Osteoblast (primary cell): ENCODE measurements at places on chromosomes 7 and 10. TPM values are rescaled to one million over a fixed set of nuclear protein-coding genes. Genes with fewer than 3 reads are reported as not detected.
A peak's percentile ranks its signal among the peaks of the same experiment; 100 is the strongest.

DNA sequence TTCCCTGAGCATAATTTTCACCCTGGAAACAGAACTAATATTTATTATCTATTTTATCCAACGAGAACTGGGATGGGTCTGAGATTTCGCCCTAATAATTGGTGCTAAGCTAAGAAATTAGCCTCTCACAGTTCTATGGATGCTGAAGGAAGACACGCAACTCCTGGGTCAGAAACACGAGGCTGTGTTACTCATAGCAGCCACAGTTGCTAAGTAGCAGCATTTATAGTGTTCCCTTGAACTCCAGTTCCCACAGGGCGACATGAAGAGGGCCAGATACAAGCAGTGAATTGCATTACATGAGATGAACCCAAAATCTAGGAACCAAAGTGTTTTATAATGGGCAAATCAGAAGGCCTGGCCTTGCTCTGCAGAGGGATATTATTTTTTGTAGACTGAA, 109.8 kb upstream of the AGR3 start:
- H3K27ac ChIP-seq: no peak overlapping the region
- peaks cover 13% of the 10 kb centered on the region for H3K4me1 ChIP-seq
- no peaks in the 10 kb centered on the region for H3K36me3 ChIP-seq
- H3K4me3 ChIP-seq: no peak overlapping the region
- H3K27me3 ChIP-seq: no peaks in the 10 kb centered on the region

- H3K4me1 ChIP-seq: peaks cover 37% of the 10 kb centered on the region
- no peaks in the 10 kb centered on the region for H3K36me3 ChIP-seq
- H3K27me3 ChIP-seq: no peaks in the 10 kb centered on the region
Measured at GRCh38 chr10:13994932-13995331, 335.8 kb downstream of the FRMD4A start.

DNA sequence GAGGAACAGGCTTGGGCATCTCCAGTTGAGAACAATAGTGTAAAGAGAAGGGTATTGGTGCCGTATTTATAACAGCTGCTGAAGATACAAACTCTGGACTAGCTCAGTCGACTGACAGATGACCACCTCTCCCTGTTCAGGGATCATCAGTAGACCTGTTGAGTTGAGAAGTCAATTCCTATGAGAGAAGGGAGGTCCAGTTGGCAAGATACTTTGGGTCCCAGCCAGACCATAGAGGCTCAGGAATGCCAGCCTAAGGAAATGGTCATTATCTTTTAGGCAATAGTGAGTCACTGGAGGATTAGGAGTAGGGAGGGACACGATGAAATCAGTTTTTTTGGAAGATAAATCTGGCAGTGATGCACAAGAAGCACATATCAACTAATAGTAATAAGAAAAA, 202.9 kb downstream of the TRIL start:
- no peak overlapping the region for H3K4me3 ChIP-seq
- H3K27me3 ChIP-seq: no peaks in the 10 kb centered on the region
- no peaks in the 10 kb centered on the region for H3K36me3 ChIP-seq
- peaks cover 22% of the 10 kb centered on the region for H3K4me1 ChIP-seq

- peak overlapping the region; percentile 77 for H3K27ac ChIP-seq
- peaks cover 9% of the 10 kb centered on the region for H3K4me1 ChIP-seq
- peaks cover 13% of the 10 kb centered on the region for H3K36me3 ChIP-seq
- peaks cover 18% of the 10 kb centered on the region for H3K27me3 ChIP-seq
- peak; percentile 97 for DNase-seq
Measured at GRCh38 chr10:129962872-129963640, 1.0 kb downstream of the EBF3 start.

- H3K4me1 ChIP-seq: peaks cover 35% of the 10 kb centered on the region
- DNase-seq: peak; percentile 52
- H3K27me3 ChIP-seq: no peaks in the 10 kb centered on the region
- H3K4me3 ChIP-seq: no peak overlapping the region
- H3K27ac ChIP-seq: peak overlapping the region; percentile 76
- H3K36me3 ChIP-seq: peaks cover 18% of the 10 kb centered on the region
Measured at GRCh38 chr7:134660961-134661376, 14.3 kb downstream of the BPGM start.

GRCh38 chr7:131170440-131171271, 157.0 kb upstream of the MKLN1 start:
- H3K4me3 ChIP-seq: no peak overlapping the region
- peak; percentile 85 for DNase-seq
- peaks cover 12% of the 10 kb centered on the region for H3K4me1 ChIP-seq
- H3K27ac ChIP-seq: no peak overlapping the region
- H3K27me3 ChIP-seq: no peaks in the 10 kb centered on the region

DNA sequence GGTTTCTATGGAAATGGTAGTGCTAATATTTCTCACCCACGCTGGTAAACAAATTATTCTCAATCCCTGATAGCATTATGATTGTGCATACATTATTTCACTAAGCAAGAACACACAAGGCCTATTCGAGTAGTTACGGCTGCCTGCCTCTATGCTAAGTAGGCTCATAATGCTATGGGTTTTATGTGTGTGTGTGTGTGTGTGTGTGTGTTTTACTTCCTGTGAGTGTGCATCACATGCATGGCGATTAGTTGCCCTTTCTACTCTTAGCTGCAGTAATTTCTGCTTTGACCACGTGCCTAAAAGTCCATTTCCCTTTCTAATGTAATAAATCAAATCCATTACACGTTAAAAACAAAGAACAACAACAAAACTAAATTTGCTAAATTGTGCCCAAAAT, 117.0 kb downstream of the CHCHD3 start:
- no peak overlapping the region for H3K4me3 ChIP-seq
- no peak for DNase-seq
- peaks cover 3% of the 10 kb centered on the region for H3K4me1 ChIP-seq
- H3K36me3 ChIP-seq: no peaks in the 10 kb centered on the region

DNA sequence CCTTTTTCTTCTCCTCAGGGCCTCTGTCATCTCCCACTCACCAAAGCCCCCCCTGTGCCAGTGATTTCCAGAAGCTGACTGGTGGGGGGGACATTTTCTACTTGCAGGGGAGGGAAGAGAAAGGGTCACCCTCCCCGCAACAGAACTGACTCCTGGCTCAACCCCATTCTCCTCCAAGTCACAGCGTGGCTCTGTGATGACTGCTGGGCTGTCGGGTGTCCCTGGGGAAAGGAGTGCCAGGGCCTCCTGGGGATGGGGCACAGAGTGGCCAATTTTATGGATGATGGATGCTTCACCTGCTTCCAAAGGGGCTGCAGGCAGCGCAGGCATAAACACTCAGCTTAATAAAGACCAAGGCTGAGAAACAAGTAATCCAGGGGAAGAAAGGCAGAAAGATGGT, 523.0 kb downstream of the PTPRN2 start:
- peak; percentile 38 for DNase-seq
- no peak overlapping the region for H3K4me3 ChIP-seq
- H3K36me3 ChIP-seq: no peaks in the 10 kb centered on the region

GRCh38 chr7:19020062-19020461, 97.4 kb downstream of the TWIST1 start:
- no peak overlapping the region for H3K4me3 ChIP-seq
- peak overlapping the region; percentile 21 for H3K27ac ChIP-seq
- H3K27me3 ChIP-seq: no peaks in the 10 kb centered on the region
- H3K36me3 ChIP-seq: no peaks in the 10 kb centered on the region

DNA sequence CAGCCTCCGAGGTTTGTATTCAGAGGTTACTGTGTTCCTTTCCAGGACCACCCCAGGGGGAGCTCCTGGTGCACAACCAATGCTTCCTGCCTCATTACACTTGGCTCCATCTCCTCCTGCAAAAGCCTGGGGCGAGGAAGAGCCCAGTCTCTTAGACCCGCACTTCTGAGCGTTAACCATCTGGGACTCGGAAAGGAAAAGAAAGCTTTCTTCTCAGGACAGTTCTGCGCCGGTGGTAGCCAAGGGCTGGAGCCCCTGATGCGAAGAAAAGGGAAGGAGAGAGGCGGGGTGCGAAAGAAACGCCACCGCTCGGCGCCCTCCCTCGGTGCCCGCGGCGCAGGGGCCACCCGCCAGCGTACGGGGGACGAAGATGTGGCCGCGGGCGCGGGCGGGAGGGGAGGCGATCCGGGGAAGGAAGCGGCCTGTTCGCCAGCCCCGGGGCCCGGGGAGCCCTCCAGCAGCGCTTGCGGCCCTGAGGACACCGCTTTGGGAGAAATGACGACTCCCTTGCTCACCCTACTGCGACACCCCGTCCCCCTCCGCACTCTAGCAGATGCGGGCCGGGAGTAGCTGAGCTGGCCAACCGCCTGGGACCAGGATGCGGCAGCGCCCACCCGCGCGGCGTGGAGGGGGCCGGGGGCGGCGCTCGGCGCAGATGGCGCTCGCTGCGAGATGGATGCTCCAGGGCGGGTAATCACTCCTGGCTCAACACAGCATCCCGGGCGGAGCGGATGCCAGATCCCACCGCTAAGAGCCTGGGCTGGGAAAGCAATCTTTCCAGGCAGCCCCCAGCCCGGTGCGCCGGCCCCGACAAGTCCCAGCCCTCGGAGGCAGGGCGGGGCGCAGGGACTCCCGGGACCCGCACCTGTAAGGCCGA, 1.3 kb downstream of the NRCAM start:
- H3K36me3 ChIP-seq: no peaks in the 10 kb centered on the region
- H3K4me3 ChIP-seq: peak overlapping the region; percentile 72
- H3K27me3 ChIP-seq: peaks cover 40% of the 10 kb centered on the region

DNA sequence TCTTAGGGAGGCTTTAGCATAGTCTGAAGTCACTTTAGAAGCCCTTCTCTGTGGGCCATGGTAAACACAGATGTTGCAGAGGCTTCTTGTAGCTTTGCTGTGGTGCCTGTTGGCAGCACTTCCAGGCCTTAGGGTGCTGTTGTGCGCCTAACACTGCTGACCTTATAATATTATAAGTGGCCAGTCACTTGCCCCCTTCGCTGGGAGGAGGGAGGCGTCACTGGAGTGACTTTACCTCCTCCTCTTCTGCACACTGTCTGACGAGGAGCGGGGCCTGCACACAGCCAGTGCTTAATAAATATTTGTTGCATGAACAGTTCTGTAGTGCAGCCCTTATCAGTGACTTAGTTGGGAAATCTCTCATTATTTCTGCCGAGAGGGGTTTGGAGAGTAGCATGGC, 63.3 kb downstream of the WDR37 start:
- no peak overlapping the region for H3K4me3 ChIP-seq
- DNase-seq: no peak
- no peaks in the 10 kb centered on the region for H3K27me3 ChIP-seq
- no peaks in the 10 kb centered on the region for H3K4me1 ChIP-seq
- H3K27ac ChIP-seq: no peak overlapping the region

DNA sequence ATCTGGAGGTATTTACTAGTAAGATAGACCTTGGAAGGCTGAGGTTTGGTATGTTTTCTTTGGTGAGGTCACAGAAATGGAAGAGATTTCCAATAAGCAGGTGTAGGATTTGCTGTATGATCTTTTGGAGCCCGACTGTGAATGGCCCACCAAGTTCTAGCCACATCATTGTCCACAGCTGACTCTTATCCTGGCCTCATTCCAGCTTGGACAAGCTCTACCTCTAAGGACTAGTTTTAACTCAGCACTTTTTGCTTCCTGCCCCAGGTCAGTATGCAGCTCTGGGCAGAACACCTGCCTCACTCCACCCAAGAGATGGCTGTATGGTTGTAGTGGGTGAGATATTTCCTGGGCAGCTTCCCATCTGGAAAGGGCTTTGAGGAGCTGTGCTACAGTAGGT, 6.1 kb upstream of the CPA4 start:
- H3K27ac ChIP-seq: no peak overlapping the region
- H3K36me3 ChIP-seq: no peaks in the 10 kb centered on the region
- H3K4me3 ChIP-seq: no peak overlapping the region
- no peak for DNase-seq
- peaks cover 19% of the 10 kb centered on the region for H3K4me1 ChIP-seq

DNA sequence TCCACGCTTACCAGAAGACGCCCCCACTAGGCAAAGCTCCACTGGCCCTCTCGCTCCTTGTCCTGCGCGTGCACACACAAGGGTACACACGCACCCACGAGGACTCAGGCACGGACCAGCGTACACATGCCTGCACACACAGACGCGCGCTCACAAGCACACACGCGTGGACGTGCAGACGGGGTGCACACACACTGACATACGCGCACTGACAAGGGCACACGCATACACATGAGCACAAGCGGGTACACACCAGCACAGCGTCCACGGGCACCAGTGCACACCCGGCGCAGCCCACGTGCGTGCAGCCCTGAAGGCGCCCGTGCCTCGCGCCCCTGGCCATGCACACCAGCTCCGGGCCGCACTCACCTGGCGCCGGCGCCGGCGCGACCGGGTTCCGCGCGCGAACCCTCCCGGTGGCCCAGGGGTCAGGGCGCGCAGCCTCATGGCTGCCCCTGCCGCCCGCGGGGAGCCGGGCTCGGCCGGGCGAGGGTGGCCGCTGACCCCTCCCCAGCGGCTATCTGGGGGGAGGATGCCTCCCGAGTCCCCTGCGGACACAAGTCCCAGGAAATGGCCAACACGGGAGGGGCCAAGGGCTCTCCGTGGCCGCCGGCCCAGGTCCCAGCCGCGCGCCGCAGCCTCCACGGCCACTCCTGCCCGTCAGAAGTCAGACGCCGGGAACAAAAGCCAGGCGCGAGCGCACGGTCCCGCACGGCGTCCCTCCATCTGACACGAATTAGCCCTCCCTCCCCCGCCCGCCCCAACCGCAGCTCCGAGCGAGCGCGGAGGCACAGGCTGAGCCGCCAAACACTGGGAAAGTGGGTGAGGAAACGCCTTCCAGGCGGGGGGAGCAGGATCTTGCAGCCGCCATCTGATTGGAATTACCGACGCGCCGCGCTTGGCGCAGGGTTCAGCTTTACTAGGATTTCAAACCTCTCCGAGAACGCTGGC, 45.0 kb downstream of the TNS3 start:
- H3K36me3 ChIP-seq: peaks cover 2% of the 10 kb centered on the region
- peak overlapping the region; percentile 47 for H3K27ac ChIP-seq
- DNase-seq: peak; percentile 97
- H3K27me3 ChIP-seq: no peaks in the 10 kb centered on the region
- H3K4me1 ChIP-seq: peaks cover 43% of the 10 kb centered on the region
- H3K4me3 ChIP-seq: peak overlapping the region; percentile 70

- no peaks in the 10 kb centered on the region for H3K36me3 ChIP-seq
- no peaks in the 10 kb centered on the region for H3K27me3 ChIP-seq
- DNase-seq: no peak
- no peak overlapping the region for H3K27ac ChIP-seq
- H3K4me1 ChIP-seq: no peaks in the 10 kb centered on the region
Measured at GRCh38 chr7:3280946-3281656, 20.0 kb upstream of the SDK1 start.

DNA sequence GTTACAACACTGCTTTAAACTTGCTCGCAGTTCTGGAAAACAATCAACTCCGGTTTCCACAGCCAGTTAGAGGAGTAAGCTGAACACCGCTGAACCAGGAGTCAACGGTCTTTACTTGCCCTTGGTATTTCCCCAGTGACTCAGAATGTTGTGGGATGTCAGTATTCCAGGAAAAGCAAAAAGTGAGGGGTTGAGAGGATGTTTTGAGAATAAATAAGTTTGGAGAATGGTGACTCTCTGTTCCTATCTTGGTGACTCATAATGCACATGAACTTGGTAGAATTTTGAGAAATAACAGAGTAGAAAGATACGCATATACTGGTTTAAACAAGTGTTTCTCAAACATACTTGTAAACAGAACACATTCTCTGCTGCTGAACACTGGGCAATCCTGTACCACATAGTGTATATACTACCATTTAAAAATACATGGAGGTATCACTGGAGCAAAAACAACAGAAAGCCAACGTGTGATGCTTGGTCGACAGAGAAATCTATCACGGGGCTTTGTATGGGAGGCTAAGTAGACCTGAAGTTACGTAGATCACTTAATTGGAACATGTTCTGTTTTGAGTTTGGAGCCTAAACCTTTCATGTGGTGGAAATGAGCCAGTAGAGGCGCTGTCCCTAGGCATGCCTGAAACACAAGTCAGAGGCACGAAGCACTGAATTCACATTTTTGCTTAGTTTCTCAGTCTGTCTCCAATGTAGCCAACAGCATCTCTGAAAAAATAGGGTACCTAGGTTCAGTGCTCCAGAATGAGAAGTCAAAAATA, 534.3 kb downstream of the PARD3 start:
- H3K27ac ChIP-seq: peak overlapping the region; percentile 74
- H3K27me3 ChIP-seq: no peaks in the 10 kb centered on the region
- DNase-seq: peak; percentile 68
- H3K4me1 ChIP-seq: peaks cover 21% of the 10 kb centered on the region
- H3K36me3 ChIP-seq: no peaks in the 10 kb centered on the region

Gene GPR15LG
- not detected in 2 replicates for total RNA-seq

Gene WNT16
- total RNA-seq: under 0.01 and 0.29 TPM in 2 replicates
